Eye (tissue), 1 donor: ENCODE measurements at places on chromosomes 16 and 17.

DNA sequence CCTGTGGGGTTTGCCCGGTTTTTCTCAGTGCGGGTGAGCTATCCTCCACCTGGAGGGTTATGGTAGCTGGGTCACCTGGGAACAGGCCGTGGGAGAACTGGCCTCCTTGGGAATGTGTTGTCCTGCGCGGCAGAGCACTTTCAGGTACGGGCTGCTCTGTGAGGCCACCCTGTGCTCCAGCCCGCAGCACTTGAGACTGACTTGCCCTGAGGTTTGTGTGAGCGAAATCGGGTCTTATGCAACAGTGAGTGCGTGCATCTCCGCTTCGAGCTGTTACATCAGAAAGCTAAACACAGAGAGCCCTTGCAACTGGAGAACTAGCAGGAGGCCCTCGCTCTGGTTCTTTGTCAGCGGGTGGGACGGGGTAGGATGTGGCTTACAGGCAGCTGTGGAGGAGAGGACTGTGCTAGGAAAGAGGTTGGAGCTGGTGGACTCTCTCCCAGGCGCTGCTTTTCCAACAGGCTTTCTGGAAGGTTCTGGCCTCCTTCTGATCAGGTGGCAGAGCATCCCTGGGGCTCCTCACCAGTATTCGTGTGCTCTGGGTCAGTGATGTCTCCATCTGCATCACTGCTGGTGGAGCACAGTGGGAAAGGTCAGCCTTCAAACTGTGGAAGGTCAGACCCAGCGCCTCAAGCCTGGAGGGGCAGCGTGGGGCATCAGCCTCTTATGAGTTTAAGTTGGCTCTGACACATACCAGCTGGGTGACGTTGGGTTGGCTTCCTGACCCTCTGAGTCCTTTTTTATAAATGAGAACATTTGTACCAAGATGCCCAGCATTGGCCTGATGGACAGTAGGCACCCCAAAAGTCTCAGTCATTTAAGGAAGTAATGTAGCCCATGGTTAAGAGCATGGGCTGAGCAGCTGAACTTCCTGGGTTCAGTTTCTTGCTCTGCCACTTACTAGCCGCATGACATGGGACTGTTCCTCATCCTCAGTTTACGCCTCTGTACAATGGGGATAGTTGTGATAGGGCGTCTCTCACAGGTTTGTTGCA is 76.3 kb downstream of the KSR1 start:
- DNase-seq: no peak

DNA sequence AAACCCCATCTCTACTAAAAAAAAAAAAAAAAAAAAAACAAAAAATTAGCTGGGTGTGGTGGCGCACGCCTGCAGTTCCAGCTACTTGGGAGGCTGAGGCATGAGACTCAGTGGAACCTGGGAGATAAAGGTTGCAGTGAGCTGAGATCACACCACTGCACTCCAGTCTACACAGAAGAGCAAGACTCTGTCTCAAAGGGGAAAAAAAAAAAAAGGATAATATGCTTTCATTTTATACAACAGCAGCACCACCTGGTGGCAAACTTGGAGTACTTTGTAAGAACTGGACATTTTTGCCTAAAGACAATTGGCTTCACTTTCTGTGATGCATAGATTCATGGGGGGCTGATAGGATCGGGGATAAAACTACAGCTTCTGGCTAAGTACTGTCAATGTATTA is 8.5 kb downstream of the CHTF8 start:
- DNase-seq: peak; percentile 90

DNA sequence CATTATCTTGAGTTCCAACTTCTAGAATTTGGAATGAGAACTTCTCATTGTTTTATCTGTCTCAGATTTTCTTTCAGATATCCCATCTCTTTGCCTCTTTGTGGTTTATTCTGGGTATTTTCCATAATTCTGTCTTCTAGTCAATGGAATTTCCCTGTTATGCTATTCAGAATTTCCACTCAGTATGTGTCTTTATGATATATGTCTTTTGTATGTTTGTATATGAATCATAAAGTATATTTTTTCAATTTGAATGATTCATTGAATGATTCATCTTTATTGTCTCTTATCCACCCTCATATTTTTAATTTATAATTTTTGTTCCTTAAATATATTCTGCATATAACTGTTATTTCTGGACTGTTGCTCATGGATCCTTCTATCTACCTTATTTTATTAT is 729.7 kb upstream of the GOT2 start:
- DNase-seq: no peak

- DNase-seq: peak; percentile 78
These were observed 25.6 kb downstream of the TRARG1 start for GRCh38 chr17:1304962-1305563.

- peak; percentile 71 for DNase-seq
These were observed 11.7 kb downstream of the RHBDL3 start for GRCh38 chr17:32277284-32277683.

DNA sequence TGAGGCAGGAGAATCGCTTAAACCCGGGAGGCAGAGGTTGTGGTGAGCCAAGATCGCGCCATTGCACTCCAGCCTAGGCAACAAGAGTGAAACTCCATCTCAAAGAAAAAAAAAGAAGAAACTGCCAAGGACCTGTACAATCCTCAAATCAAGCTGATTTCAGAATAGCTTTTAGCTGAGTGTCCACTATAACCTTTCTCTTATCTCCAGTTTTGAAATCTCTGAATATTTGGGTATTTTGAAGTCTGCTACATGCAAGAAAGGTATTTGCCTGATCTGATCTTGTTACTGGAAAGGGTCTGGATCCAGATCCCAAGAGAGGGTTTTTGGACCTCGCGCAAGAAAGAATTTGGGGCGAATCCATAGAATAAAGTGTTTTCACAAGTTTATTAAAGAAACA is 19.1 kb upstream of the ARL2BP start:
- DNase-seq: no peak

- no peak for DNase-seq
These were observed 10.0 kb downstream of the POLDIP2 start for GRCh38 chr17:28347261-28347891.

- peak; percentile 72 for DNase-seq
These were observed 2.7 kb downstream of the CENPX start for GRCh38 chr17:82019690-82020571.

- no peak for DNase-seq
These were observed 20.9 kb upstream of the CALB2 start for GRCh38 chr16:71337631-71338030.

GRCh38 chr16:60729051-60729450 is 1307.2 kb downstream of the CDH8 start:
- DNase-seq: no peak

GRCh38 chr17:48990882-48991357 is 6.3 kb upstream of the IGF2BP1 start:
- no peak for DNase-seq

- DNase-seq: no peak
These were observed 242.3 kb downstream of the MAF start for GRCh38 chr16:79358188-79358587.

DNA sequence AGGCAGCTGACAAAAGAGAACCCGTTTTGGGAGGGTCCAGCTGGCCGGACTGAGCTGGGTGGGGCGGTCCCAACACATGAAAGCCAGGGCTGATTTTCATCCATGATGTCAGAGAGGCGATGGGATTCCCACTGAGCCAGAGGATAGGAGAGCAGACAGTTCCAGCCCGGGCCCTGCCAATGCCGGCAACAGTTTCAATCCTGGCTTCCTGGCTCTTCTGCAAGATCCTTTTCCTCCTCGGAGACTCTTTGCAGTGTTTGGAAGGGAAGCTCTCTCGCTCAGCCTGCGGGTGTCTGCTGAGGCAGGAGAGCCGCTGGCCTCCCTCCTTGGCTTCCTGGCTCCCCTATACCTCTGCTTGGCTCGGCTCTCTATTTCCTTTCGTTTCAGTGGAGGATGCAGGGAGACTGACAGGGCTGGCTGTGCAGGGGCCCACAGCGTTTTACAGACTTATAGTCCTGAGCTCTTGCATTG is 145.5 kb upstream of the SOX9 start:
- peak; percentile 42 for DNase-seq

- DNase-seq: no peak
These were observed 7.0 kb downstream of the INPP5K start for GRCh38 chr17:1509290-1509881.

GRCh38 chr16:86198206-86199118 is 299.5 kb downstream of the IRF8 start:
- DNase-seq: no peak

GRCh38 chr16:21083729-21084268 is 66.8 kb downstream of the DNAH3 start:
- peak; percentile 73 for DNase-seq

- no peak for DNase-seq
These were observed at the start of gene DPEP3 for GRCh38 chr16:67979955-67980678. TSS of gene DPEP3 (minus strand) at chr16:67980499. CDS start at chr16:67980380, 119 bp downstream.

DNA sequence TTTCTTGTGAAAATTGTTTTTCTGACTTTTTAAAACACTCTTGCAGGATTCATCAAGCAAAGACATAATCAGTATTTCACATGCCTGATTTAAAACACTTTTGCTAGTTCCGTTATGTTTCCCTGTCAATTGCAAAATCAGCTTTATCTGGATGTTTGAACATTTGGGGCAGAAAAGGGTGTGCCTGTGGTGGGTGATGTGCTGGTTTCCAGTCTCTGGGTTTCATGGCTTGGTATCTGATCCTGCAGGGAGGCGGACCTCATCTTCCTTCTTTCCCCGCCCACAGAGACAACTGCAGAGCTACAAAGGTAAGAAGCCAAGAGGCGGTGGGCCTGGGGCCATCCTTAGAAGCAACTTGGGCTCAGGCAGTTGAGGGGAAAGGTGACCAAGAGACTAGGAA is 41.8 kb downstream of the NLRC5 start:
- no peak for DNase-seq

DNA sequence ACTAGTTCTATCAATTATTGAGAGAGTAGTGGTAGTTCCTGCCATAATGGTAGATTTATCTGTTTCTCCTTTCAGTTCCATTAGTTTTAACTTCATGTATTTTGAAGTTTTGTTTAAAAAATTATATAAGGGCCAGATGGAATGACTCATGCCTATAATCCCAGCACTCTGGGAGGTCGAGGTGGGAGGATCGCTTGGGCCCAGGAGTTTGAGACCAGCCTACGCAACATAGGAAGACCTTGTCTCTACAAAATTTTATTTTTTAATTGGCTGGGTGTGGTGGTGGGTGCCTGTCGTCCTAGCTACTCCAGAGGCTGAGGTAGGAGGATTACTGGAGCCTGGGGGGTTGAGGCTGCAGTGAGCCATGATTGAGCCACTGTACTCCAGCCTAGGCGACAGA is 14.1 kb upstream of the UBTF start:
- no peak for DNase-seq

- DNase-seq: no peak
These were observed 720 bp upstream of the BCKDK start for GRCh38 chr16:31107465-31107867.

DNA sequence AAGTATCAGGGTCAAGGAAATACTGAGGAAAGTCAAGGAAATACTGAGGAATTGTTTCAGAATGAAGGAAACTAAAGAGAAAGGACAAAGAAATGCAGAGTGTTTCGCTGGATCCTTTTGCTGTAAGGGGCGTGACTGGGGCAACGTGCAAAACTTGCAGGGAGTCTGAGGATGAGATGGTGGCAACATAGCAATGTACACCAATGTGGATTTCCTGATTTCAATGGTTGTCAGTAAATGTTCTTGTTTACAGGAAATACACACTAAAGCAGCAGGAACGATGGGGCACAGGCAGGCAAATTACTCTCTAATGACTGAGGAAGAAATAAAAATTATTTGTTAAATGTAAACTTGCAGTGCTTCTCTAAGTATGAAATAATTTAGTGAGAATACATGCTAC is 34.4 kb downstream of the ZZEF1 start:
- no peak for DNase-seq

- DNase-seq: no peak
These were observed 84.6 kb downstream of the KANSL1 start for GRCh38 chr17:46108550-46109110.

DNA sequence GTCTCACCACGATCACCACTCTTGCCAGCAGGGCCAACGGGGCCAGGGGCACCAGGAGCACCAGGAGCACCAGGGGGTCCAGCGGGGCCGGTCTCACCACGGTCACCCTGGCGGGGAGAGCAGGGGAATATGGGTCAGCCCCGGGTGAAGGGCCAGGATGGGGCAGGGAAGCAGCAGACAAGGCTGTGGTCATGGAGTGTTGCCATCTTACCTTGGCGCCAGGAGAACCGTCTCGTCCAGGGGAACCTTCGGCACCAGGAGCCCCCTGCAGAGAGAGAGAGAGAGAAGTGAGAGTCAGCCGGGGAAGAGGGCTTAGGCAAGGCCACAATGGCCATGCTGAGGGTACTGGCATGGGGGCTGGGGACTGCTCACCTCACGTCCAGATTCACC is 12.9 kb downstream of the COL1A1 start:
- no peak for DNase-seq

- no peak for DNase-seq
These were observed 343.4 kb downstream of the CA10 start for GRCh38 chr17:51815097-51815496.

DNA sequence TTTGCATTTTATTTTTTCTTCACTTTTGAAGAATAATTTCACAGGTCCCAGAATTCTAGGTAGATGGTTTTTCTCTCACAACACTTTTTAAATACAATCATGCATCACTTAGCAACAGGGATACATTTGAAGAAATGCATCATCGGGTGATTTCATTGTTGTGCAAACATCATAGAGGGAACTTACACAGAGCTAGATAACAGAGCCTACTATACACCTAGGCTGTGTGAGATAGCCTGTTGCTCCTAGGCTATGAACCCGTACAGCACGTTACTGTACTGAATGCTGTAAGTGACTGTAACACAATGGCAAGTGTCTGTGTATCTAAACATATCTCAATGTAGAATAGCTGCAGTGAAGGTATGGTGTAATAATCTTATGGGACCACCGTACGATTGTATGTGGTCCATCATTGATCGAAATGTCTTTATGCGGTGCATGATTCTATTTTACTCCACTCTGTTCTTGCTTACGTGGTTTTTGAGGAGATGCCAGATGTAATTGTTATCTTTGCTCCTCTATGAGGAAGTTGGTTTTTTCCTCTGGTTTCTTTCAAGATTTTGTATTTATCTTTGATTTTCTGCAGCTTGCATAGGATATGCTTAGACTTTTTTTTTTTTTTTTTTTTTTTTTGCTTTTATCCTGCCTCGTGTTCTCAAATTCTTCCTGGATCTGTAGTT is 35.5 kb upstream of the TMEM92 start:
- no peak for DNase-seq

DNA sequence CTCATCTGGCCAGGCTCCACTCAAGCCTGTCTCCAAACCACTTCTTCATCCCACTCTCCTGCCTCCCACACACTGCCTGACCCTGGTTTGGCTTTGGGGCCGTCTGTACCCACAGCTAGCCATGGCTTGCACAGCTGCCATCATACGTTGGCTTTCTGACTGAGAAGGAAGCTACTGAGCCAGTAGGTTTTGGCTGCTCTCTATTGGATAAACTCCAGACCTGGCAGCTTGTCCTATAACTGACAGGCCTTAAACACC is 3.9 kb downstream of the MIF4GD start:
- DNase-seq: no peak

DNA sequence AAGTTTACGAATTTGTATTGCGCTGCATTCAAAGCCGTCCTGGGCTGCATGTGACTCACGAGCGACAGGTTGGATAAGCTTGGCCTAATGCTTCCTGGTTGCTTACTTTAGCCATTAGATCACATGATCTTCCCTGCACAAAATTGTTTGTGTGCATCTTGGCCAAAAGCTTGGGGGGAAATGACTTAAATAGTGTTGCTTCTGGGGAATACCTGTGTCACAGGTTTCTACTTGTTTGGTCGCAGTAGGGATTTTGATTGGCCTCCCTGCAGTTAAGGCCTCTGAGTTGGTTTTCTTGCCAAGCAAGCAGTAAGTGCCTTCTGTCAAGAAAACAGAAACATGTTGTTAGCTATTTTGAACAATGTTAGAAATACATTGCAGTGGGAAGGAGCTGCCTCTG is 39.6 kb upstream of the DUSP14 start:
- DNase-seq: peak; percentile 24

- DNase-seq: no peak
These were observed 137.5 kb downstream of the CCDC182 start for GRCh38 chr17:57607553-57608120.
